ENCODE measurements at places on chromosomes 12 and 14.

GRCh38 chr14:56185992-56186391 is 67.8 kb downstream of the PELI2 start:
- no peak for DNase-seq

GRCh38 chr14:106442857-106443256 is 916.5 kb downstream of the TMEM121 start:
- DNase-seq, result no peak

DNA sequence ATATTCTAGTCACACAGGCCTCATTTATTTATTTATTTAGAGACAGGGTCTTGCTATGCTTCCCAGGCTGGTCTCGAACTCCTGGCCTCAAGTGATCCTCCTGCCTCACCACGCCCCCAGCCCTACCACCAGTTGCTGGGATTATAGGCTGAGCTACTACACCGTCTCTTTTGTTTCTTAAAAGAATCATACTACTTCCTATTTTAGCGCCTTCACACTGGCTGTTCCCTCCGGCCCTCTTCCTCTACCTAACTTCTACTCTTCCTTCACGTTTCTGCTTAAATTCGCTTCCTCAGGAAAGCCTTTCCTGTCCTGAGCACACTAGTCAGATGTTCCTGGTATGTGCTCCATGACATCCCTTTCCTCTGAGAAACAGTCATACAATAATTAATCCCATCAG is 6.4 kb upstream of the MRPL42 start:
- DNase-seq, result no peak

DNA sequence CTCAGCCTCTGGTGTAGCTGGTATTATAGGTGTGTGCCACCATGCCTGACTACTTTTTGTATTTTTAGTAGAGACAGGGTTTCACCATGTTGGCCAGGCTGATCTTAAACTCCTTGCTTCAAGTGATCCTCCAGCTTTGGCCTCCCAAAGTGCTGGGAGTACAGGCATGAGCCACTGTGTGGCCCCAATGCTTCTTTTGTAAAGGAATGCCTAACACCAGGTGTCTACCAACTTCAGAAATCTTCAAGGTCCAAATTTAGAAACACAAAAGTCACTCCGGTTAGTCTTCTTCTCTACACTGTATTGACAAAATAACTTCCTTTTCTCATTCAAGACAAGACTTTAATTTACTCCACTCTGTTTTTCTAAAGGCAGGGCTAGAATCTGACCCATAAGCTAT is 188.7 kb downstream of the PRKD1 start:
- no peak for DNase-seq

- DNase-seq, result peak; percentile 79
These were observed 22.9 kb downstream of the VDR start for GRCh38 chr12:47881826-47882427.

DNA sequence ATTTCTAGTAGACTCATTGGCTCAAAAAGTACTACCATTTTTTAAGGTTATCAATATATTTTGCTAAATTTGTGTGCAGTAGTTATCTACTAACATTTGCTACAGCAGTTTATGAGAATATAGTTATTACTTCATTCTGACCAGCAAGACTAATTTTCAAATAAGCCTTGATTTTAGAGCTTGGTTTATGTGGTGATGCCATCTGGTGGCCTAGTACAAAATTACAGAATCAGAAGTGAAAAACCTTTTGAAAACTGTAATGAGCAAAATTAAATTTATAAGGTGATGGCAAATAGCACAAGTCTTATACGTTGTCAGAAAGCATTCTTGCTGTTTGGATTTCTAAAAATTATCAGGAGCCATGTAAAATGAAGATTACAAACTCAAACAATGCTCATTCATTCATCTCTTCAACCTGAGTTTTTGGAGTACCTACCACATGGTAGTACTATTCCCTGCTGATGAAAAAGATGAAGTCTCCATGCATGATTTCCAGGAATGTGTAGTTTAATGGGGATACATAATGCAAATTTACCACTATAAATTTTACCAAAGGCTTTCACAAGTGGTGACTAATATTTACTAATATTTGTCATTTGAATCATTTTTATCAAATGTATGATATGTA is 51.0 kb downstream of the MAGOHB start:
- peak; percentile 58 for DNase-seq

DNA sequence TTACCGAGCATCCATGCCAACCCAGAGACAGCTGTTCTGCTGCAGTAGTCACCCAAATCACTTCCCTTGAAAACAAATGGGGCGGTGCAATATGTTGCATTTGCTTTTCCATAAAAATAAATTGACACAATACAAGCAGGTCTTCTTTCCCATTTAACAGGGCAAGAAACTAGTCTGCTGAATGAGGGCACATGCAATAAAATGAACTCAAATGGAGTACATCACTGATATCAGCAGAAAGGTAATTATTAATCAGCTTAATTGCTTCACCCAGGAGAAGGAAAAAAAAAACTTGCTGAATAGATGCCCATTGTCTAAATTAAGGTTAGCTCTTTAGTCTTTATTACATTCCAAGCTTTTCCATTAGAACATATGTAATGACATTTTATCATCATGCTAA is 175.1 kb upstream of the GZMB start:
- no peak for DNase-seq

DNA sequence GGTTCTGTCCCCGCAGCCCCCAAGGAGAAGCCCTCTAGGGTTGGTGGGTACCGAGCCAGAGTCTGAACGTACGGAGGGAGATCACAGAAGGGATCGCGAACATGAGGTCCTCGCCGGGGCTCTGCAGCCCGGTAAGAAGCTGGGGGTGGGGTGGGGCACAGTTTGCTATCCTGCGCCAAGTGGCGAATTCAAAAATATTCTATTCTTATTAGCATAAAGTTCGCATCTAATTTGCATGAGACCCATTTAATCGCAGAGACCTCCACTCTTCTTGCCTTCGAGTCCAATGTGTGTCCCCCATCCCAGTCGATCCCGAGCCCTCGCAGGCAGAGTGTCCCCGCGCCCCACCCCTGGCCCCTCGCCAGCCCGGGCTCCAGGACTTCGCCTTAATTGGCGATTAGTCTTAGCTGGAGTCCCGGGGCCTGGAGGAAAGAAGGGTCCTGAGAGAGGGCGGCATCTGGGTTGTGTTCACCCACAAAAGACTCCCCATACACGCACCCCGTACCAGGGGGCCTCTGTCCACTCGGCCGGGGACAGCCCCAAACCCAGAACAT is 604 bp upstream of the ARHGEF25 start:
- DNase-seq, result peak; percentile 30

DNA sequence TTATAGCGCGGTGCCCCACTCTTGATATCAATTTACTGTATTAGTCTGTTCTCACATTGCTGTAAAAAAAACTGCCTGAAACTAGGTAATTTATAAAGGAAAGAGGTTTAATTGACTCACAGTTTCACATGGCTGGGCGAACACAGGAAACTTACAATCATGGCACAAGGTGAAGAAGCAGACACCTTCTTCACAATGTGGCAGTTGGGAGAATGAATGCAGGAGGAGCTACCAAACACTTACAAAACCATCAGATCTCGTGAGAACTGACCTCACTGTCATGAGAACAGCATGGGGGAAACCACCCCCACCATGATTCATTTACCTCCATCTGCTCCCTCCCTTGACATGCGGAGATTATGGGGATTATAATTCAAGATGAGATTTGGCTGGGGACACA is 42.3 kb downstream of the FBXO34 start:
- no peak for DNase-seq

DNA sequence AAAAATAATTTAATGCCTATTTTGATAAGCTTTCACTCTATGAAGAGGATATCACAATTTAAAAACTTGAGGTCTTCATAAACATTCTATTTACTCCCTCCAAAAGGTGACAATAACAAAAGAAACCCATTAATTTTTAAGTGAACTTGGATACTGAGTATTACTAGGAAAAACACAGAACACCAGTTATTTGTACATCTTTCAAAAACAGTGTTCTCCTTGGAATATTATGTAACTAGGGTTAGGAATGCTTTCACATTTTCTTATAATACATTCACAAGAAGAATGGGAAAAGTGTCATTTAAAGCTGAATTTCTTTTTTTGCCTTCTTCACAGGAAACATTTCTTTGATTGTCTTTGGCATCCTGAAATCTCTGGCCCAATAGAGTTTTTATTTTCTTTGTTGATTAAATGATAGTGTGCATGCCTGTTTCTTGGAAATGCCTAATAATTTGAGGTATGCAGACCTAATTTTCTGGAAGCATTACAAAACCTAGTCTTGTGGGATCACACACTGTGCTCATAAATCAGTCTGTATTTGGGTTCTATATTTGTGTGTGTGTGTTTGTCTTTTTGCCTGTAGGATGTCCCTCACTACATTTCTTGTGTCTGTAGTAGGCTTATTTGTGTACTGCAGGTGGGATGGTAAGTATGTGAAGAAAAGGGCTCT is 76.5 kb downstream of the WNK1 start:
- DNase-seq, result no peak

GRCh38 chr12:25929142-25929541 is 29.3 kb upstream of the RASSF8 start:
- peak; percentile 43 for DNase-seq

DNA sequence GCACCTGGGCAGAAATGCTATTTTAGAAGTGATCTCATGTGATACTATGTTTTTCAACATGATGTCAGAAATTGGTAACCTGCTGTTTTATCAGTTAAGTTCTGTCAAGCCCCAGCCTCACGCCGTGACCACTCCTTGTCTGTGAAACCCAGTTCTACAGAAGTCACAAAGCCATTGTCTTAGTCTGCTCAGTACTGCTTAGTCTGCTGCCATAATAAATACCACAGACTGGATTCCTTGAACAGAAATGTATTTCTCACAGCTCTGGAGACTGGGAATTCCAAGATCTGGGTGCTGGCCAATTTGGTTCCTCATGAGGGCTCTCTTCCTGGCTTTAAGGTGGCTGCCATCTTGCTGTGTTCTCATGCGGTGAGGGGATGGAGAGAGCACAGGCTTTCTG is 176.9 kb downstream of the PRKCH start:
- peak; percentile 90 for DNase-seq

DNA sequence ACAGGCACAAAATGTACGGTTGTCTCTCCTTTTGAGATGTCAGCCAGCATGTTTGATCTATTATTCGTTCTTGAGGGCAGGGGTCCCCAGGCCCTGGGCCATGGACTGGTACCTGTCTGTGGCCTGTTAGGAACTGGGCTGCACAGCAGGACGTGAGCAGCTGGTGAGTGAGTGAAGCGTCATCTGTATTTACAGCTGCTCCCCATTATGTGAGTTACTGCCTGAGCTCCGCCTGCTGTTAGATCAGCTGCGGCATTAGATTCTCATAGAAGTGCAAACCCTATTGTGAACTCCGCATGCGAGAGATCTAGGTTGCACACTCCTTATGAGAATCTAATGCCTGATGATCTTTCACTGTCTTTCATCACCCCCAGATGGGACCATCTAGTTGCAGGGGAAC is 41.4 kb upstream of the SCN8A start:
- no peak for DNase-seq

- DNase-seq, result no peak
These were observed 30.9 kb downstream of the FERMT2 start for GRCh38 chr14:52919971-52920370.

DNA sequence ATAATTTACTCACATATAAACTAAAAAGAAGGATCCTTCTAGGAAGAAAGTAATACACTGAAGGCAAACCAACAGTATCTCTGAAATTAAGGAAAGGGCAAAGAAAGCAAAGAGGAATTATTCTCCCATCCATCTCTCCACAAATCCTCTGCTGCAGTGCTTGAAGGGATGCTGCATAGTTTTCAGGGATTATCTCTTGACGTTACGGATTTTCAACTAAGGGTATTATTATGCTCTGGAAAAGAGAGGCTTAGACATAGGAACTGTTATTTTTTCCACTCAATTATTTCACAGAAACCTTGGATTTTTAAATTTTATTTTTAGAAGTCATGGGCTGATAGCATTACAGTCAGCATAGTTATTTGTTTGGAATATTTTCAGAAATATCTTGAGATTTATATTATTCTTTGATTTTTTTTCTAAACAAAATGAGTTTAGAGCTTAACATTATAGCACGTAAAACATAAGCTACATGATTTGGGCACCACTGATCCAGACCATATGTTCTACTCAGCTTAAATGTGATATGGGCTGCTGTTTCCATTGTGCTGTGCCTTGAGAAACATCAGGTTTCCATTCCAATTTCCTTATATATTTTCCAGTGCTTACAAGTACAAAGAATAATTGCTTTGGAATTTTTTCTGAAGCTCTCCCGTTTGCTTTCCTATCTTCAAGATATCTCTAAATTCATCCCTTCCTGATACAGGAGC is 57.9 kb upstream of the DCN start:
- DNase-seq, result no peak

GRCh38 chr12:65022960-65023359 is 98.1 kb downstream of the WIF1 start:
- DNase-seq, result no peak

DNA sequence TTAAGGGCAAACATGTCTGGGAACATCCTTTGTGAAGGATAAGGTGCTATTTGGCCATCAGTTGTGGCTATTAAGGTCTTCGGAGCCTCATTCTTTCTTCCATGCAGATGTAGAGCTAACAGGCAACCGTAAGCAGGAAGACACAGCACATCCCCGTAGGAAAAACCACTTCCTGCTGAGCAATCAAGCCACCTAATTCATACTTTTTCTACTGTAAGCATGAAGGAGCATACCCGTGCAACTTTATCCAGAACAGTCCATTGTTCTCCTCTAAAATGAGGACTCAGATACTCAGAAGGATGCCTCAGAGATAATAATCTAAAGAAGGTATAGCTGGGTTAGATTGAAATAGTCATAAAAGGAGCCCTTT is 232.0 kb downstream of the PPM1H start:
- DNase-seq, result peak; percentile 60

DNA sequence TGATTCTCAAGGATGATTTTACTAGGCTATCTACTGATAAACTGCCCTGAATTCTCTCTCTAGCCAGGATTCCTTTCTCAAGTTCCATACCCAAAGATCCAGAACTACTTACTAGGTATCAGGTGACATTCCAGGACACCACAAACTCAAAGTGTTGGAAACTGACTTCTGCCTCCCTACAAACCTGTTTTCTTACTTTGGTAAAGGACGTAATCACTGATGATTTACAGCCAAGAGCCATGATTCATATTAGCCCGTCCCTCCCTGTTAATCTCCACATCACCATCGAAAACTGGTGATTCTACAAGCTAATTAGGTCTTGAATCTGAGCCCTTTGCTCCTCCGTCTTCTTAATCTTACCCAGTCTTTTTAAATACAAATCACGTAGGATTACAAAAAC is 1.0 kb upstream of the ATG14 start:
- DNase-seq, result peak; percentile 22

- DNase-seq, result no peak
These were observed 76.4 kb downstream of the IFNG-AS1 start for GRCh38 chr12:68065687-68066086.

DNA sequence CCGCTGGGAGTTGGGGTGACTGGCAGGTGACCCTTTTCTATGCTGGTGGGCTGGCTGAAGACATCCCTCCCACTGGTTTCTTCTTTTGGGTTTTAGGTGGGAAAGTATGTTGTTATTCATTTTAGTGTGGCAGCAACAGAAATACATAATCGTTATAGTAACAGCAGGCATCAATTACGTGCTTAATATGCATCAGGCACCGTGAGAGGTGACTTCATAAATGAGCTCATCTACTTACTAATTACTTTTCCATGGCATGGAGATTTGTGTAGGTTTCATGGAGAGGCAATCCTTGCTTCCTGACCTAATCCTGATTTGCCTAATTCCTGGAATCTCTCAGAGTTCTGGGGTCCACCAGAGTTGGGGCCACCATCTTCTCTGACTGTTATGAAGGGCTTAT is 13.4 kb upstream of the CELA1 start:
- no peak for DNase-seq

- no peak for DNase-seq
These were observed 100.3 kb downstream of the DAD1 start for GRCh38 chr14:22488522-22489243.

All from astrocyte of the hippocampus (primary cell).